Fibroblast of upper back skin (primary cell): ENCODE measurements at places on chromosomes 13 and 19.

DNA sequence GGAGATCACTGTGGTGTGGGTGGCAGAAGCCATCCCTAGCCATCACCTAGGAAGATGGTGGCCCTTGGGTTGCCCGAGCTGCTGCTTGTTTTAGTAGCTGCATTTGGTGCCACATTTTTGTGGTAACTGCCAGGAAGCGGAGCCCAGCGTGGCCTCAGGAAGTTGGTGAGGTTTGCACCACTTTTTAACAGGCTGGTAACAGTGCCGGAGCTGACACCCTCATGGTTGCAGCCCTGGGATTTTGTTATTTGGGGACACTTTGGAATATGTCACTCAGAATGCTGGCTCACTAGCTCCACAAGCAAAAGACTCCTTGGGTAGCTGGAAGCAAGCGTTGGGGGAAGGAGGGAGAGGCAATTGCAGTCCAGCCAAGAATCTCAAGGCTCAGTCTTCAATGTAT is 22.1 kb downstream of the ACTN4 start:
- no peak for DNase-seq

GRCh38 chr13:21478881-21479808 is 20.0 kb upstream of the ZDHHC20 start:
- DNase-seq: peak; percentile 79

DNA sequence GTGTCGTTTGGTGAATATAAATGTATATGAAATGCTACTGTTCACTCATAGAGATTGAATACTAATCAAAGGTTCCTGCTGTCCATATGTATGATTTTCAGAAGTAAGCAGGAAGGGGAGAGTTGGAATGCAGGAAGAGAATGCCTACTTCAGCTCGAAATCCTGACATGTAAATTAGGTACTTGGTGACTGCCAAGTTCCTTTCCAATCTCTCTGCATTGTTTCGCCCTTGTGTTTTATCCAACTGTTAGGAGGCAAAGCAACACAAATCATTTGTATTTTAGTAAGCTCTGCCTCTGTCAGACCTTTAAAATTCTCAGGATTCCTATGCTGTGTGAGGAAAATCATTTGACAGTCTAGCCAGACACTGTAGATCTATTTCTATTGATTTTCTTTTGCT is 9.0 kb downstream of the STARD13 start:
- DNase-seq: peak; percentile 80

- no peak for DNase-seq
Measured at GRCh38 chr13:111895896-111896821, 170.8 kb upstream of the SOX1 start.

DNA sequence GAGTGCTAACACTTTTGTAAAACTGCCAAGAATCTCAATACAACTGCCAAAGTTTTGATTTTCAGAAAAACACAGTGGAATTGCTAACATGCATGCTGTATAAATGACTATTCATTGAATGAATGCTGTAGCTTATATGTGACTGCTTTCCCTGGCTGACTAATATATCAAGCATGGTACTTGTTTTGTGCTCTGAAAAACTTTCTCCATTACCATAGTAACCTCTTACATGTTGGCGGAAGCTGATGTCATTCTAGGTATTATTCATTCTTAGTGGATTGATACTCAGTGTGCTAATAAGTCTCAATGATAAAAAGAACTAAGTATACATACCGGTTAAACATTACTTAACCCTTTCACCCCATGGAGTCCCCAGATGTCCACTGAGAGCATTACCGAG is 166.1 kb upstream of the MYO16 start:
- DNase-seq: peak; percentile 82

GRCh38 chr19:45578861-45579260 is 5.7 kb downstream of the OPA3 start:
- no peak for DNase-seq

DNA sequence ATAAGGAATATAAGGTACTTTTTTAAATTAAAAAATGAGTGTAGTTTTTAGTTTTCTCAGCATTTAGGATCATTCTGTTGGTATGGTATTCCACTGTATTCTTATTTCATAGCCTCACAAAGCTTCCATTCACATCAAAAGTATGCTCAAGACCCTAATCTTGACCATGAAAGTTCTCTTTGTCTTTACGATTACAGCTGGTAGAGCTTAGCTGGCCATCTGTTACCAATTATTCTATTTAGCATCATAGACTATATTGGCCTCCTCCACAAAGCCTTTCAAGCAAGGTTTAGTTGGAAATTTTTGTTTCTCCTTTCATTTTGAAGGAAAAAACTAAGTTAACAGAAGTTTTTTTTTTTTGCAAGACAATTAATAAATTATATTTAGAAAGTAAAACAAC is 245.1 kb downstream of the KCTD12 start:
- DNase-seq: peak; percentile 43

DNA sequence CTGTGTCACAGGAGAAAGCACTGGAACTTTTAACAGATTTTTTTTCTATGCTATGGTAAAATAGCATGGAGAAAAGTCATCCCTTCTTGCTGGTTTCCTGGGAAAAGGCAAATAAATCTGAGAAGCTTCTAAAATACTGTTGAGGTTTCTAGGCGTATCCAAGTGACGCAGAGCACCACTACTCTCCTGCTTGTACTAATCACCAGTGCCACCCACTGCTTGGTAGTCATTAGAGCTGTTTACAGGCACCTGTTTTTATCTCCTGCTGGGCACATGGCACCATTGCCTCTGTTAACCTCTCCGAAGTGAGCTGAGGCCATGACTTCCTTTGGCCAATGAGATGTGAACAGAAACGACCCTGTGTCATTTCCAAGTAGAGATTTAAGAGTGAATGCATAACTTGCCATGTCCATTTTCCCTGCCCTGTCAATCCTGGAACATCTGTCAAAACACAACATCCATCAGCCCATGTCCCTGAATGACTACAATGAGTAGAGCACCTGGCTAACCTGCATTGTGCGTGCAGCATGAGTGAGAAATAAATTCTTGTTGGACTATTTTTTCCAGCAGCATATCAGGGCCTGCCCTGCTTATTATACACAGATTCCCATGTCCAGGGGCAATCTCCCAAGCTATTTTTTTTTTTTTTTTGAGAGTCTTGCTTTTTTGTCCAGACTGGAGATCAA is 17.3 kb upstream of the OXGR1 start:
- DNase-seq: no peak

DNA sequence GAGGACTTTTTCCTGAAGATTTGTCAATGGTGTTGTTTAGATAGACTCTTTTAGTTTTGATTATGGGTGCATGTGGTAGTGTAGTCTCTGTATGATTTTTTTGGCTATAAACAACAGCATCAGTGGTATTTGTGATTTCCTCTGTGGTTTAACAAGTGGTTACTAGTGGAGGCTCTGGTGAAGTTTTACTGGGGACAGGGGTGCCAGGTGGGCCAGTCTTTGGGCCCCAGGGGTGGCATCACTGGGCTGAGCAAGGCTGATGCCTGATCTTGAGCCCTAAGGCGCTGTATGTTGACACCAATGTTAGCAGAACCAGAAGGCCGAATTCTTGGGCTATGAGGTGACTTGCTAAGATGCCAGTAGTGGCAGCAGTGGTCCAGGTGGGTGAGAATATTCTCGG is 811.4 kb downstream of the DACH1 start:
- no peak for DNase-seq

DNA sequence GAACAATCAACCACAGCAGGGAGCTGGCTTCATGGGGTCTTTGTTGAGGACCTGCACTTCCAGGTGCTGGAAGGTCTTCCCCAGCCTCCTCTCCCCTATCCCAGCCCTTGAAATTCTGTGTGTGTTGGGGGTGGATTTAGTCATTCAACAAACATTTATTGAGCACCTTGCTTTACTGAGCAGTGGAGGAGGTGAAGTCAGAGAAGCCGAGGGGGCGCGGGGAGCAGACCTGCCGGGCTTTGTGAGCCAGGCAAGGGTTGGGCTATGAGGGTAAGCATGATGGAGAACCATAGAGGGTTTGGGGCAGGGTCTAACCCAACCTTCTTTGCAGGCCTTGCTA is 3.5 kb upstream of the C19orf85 start:
- DNase-seq: no peak
